Endothelial cell of umbilical vein (primary cell): ENCODE measurements at places on chromosomes 7 and 10. TPM values are rescaled to one million over a fixed set of nuclear protein-coding genes. Genes with fewer than 3 reads are reported as not detected.

DNA sequence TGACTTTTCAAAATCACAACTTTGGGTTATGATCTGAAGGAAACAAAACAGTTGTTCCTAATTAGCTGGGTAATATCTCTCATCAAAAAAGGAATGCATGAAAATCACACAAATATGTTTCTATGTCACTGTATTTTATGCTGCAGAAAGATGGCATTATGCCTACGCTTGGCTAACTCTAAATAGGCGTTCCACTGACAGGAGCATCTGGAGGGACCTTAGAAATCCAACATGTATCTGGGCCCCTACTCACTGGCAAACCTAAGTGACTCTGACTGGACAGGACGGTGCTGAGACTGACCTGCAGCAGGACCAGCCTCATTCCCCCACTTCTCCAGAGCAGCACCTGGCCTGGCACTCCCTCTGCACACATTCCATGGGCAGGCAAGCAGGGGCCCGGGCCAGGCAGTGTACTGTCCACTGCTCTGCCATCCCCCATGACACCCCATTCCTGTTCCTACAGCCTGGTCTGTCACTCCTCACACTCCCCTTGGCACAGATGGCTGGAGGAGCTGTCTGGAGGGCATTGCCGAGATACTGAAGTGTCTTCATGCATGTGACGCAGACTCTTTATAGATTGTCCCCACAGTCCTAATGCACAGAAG lies 2.6 kb upstream of the MYL7 start:
- no peak for DNase-seq

DNA sequence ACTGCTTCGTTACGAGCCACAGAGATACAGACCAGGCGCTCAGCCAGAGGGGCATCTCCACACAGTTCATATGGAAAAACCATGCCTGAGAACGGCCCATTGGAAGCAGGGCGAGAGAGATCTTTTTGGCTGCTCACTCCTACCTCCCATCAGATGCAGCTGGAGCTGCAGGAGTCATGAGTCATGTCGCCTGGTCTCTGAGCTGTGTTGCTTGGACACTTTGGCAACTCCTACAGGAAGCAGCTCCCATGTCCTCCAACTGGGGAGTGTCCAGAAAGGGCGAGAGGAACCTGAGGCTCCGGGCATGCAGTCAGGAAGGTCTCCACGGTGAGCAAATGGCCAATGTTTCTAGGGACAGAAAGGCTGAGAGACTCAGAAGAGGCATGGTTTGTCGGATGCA lies 24.9 kb downstream of the INSIG1 start:
- no peak for DNase-seq

DNA sequence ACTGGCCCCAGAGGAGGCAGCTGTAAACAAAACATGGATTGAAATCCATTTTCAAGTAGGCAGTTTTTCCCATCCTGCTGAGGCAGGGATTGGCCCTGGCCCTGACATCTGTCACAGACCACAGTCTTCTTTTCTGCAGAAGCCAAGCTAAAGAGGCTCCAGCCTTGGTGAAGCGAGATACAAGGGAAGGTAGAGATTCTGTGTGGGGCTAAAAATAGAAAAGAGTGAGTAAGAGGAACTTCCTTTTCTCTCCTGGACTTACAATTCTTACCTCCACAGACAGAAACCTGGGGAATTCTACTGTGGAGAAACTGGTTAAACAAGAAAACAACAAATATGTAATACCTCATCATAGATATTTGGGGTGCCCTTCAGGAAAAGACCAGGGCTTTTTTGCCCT lies 624.8 kb upstream of the FZD8 start:
- no peak for DNase-seq

DNA sequence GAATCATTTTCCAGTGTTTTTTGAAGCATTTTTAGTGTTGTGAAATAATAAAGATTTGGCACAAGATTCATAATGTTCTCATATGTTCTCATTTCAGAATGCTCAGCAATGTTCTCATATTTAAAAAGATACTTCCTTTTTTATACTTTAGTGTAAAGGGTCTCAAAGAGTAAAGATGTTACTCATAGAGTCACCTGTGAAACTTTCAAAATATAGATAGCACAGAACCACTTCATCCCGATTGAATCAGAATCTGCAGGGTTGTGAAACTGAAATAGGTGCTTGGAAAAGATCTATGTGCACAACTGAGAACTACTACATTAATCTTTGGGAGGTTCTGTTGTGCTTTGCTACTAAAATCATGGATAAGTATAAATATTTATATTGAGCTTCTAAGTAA lies 144.7 kb downstream of the MDFIC start:
- DNase-seq = no peak

DNA sequence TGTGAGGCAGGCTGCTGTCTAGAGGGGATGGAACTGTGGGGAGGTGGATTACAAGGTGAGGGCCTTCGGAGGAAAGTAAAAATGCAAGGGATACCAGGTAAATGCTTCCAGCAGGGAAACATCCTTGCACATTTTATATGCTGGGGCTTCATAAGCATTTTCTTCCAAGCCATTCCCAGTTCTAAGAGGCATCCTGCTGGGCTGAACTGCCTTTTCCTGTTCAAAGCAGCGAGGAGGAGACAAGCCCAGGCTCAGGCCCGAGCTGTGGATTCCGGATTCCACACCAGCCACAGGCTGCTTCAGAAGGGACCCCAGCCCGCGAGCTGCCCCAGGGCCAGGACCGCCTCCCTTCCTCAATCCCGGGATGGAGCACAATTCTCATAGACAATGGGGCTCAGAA lies 249.7 kb downstream of the TNS3 start:
- no peak for DNase-seq

- no peak for DNase-seq
These were observed 7.8 kb upstream of the PARP12 start for GRCh38 chr7:140070546-140070945.

DNA sequence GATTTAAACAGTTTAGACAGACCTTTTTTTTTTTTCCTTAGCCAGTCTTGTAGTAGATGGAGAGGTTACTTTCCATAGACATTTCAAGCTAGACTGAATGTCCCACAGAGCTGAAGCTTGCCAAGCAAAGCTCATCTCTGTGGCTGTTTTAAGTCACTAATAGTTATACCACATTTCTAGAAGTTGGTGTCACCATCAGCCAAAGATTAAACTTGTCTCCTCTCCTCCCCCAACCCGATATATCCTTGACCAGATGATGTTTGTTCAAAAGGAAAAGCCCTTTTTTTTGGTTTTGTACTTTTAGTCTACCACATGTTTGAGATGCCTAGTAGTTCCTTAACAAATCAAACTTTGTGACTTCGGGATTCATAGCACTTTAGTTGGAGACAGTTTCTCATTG lies 66.1 kb downstream of the ADD3 start:
- DNase-seq = no peak

- no peak for DNase-seq
These were observed 26.3 kb downstream of the GAD2 start for GRCh38 chr10:26242706-26243350.

- no peak for DNase-seq
These were observed 9.4 kb downstream of the ASB13 start for GRCh38 chr10:5656737-5657579.

- DNase-seq = no peak
These were observed 1067.5 kb downstream of the NRG3 start for GRCh38 chr10:82942286-82943099.

GRCh38 chr10:70695241-70696030 lies 23.1 kb downstream of the ADAMTS14 start:
- no peak for DNase-seq

DNA sequence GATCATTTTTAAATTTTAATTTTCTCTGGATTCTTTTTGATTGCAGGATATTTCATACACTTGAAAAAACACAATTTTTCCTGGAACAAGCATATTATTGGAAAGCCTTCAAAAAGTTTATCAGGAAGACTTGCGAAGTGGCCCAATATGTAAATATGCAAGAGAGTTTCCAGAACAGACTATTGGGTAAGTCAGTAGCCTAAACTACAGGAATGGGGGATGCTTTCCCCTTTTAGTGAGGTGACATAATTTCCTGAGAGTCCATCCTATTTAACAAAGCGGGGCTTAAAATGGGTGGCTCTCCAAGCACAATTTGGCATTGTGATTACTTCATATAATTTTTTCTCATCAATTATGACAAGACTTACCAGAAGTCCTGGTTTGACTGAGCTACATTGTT lies 77.9 kb downstream of the ABCA13 start:
- peak; percentile 5 for DNase-seq

- DNase-seq = no peak
These were observed 11.2 kb upstream of the SEM1 start for GRCh38 chr7:96720843-96721242.

GRCh38 chr7:19900118-19900517 lies 126.7 kb upstream of the TMEM196 start:
- DNase-seq = no peak

GRCh38 chr7:148362541-148362940 lies 228.0 kb upstream of the C7orf33 start:
- DNase-seq = no peak

- DNase-seq = no peak
These were observed 28.2 kb downstream of the HABP2 start for GRCh38 chr10:113581092-113581491.

DNA sequence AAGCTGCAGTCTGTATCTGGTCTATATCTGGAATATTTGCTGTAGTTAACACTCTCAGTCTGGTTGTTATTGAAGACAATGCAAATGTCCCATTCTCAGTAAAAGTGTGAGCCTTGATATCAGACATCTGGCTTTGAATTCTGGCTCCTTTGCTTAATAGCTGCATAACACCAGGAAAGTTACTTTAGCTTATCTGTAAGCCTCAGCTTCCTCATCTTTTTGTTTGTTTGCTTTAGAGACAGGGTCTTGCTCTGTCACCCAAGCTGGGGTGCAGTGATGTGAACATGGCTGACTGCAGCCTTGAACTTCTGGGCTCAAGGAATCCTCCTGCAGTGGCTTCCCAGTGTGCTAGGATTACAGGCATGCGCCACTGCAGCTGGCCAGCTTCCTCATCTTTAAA lies 41.3 kb downstream of the CNNM2 start:
- DNase-seq = no peak

GRCh38 chr7:1924258-1924817 lies 254.3 kb downstream of the ELFN1 start:
- no peak for DNase-seq

GRCh38 chr10:75165684-75166622 lies 44.6 kb upstream of the VDAC2 start:
- no peak for DNase-seq

DNA sequence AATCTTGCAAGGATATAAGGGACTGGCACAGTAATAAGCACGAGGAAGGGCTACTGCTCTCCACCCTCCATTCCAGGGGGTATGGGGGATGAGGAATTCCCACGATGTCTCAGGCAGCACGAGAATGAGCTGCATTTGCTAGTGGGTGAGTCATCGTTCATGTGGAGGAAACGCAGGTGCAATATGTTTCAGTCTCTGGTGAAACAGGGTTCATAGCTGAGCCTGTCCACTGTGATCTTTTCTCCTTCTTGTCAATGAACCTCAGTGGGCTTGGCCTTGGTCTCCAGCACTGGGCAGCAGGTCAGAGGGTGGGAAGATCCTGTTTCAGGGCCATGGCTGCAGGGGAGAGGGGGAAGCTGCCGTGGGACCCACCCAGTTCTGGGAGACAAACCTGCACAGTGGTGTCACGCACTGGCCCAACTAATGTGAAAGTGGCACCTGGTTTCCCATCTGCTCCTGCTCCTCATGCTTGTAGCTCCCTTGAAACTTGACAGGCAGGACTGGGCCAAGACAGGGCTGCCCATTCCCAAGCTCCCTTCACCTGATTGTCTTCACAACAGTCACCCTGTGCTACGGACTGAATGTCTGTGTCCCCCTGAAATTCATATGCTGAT lies 181.9 kb downstream of the USP6NL start:
- DNase-seq = no peak

DNA sequence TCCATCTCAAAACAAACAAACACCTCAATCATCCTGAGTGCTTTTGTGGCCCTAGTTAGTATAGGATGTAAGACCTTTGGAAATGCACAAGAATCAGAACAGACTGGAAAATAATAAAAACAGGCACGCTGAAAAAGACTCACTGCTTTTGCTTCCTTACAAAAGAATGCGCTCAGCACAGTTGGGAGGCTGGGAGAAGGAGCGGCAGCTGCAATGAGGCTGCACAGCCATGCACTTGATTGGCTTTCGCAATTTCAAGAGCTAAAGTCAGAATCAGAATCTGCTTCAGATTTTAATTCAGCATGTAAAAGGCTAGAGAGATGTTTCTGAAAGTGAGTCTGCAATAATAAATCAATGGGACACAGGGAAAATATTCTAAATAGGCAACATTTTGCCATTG lies 97.2 kb downstream of the FRMD4A start:
- DNase-seq = no peak

GRCh38 chr7:101399759-101400158 lies 37.1 kb downstream of the COL26A1 start:
- no peak for DNase-seq

GRCh38 chr7:150721970-150722373 lies 5.6 kb downstream of the GIMAP1 start:
- DNase-seq = no peak

DNA sequence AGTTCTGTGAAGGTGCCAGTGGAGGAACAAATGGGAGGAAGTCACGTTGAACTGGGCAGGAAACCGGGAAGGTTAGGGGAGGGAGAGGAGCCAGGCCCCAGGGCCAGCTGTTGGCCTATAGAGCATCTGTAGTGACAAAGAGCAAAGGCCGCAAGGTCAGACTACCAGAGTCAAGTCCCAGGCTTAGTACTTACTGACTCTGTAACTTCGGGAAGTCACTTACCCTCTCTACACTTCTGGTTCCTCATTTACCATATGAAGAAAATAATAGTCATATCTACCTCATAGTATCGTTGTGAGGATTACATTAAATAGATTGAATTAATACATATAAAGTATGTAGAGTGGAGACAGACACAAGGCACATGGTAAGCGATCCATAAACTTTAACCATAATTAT lies 101.8 kb upstream of the FZD1 start:
- DNase-seq = no peak

DNA sequence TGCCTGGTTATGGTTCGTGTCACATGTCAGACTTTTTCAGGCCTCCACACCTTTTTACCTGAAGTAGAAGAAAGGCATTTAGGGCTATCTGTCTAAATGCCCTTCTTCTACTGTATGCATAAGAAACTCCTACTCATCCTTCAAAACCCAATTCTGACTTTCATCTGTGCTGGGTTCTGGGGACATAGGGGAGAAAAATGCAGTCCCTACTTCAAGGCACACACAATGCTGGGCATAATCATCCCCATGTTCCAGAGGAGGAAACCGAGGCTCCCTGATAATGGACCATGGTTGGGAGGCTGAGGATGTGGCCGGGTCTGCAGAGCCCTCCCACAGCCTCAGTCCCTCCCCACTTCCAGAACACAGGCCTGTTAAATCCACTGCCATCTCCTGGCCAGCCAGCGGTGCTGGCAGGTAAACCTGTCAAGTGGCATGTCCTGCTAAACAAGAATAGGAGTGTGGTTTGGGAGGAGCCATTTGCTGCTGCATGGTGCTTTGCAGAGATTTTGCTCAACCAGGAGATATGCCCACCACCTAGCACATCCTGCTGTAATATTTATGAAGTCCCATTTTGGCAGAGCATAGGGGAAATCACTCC lies 32.0 kb downstream of the GRID1 start:
- no peak for DNase-seq

Gene WNT8B
- not detected in 2 replicates for total RNA-seq

Gene TAX1BP1
- total RNA-seq = 70.4 and 77.7 TPM in 2 replicates

Gene MALRD1
- total RNA-seq = not detected in 2 replicates

Gene TRIM73
- 1.2 and 2.0 TPM in 2 replicates for total RNA-seq

Gene EEPD1
- total RNA-seq = 0.23 and 0.42 TPM in 2 replicates

Gene IFIT1
- total RNA-seq = 0.39 and 0.75 TPM in 2 replicates

Gene PVRIG
- 0.80 TPM in 1 of 2 replicates, not detected in the other for total RNA-seq

Gene GPR141
- not detected in 2 replicates for total RNA-seq

Gene GNGT1
- not detected in 2 replicates for total RNA-seq

Gene SKIDA1
- total RNA-seq = 0.71 and 0.83 TPM in 2 replicates

Gene WDR37
- 25.5 and 26.4 TPM in 2 replicates for total RNA-seq

Gene HOXA13
- total RNA-seq = 0.09 and 0.22 TPM in 2 replicates
